ENCODE measurements at places on chromosomes 6 and 20.

- no peak for DNase-seq
Measured at GRCh38 chr6:166554316-166554715, 32.2 kb downstream of the RAMACL start.

DNA sequence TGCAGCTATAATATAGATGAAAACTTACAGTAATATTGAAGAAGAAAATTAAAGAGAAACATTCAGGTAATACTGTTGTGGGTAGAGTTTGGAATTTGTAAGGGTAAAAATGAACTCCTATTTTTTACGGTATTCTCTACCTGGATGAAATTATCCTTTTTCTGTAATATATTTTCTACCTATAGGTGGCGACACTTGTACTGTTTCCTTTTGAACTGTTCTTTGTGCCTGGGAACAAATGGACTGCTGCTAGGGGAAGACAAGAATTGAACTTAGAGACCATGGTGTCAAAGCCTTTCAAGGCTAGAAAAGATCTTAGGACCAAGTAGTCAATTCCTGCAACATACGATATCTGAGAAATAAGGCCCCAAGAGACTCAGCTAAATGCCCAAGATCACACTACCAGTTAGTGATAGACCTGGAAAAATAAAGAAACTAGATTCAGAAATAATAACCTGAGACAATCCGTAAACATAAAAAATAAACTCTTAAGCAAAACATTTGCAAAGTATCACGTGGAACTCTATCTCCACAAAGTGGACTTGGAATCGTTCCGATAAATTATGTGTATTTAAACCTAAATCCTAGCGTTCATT lies 383.8 kb downstream of the TFAP2A start:
- DNase-seq = no peak

GRCh38 chr6:19209202-19209601 lies 628.0 kb upstream of the ID4 start:
- DNase-seq = no peak

DNA sequence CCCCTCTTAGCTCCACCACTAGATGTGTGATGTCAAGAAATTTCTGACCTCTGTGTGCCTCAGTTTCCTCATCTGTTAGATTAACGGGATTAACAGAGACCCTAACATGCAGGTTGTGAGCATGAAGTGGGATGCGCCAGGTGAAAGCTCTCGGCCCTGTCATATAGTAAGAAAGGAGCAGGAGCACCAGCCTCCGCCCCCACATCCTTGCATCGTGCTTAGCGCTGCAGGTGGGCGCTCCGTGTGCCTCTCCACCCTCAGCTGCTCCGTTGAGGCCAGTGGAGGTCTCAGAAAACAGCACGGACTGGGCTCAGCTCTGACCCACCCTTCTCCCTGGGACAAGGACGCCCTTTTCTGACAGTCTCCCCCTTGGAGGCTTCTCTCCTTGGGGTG lies 63.4 kb downstream of the TCP11 start:
- DNase-seq = no peak

GRCh38 chr20:45153147-45153546 lies 21.6 kb upstream of the PI3 start:
- DNase-seq = no peak

DNA sequence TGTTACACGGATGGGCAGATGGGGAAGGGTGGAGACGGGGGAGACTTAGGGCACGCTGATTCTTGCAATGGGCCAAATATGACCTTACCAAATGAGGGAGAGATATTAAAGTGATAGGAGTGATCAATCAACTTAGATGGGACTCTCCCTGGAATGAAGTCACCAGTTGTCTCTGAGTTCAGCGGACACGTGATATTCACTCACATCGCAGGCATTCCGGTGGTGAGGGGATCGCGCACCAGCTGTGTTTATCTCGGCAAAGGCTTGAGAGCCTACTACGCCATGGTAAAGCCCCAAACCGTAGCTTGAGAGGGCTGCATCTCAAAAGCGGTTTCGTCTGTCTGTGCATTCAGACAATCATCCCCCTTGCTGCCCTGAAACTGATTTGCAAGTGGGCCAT lies 5.5 kb downstream of the BMP7 start:
- no peak for DNase-seq

DNA sequence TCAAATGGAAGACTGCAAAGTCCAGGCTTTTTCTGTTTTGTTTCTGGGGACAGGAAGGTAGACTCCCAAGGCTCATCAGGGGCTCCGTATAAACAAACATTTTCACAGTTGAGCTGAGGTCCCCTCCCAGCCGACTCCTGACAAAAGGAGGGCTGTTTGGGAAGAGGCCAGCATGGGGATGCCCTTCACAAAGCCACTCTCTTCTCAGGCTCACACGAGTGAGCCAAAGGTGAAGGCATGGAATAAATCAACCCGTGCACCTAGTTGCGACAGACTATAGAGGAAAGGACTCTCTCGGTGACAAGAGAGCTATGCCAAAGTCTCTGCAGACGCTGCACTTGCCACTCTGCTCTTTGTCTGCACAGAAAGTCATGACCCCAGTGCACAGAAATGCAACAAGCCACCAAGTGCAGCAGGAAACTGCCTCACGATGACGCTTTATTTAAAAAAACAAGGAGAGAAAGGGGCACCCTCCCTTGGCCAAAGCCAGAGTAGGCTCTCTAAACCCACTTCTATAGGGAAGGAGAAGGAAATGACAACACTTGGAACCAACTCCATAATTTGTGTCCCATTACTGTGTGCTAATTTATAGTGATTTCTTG lies 21.0 kb downstream of the JAG1 start:
- no peak for DNase-seq

GRCh38 chr20:61881861-61882260 lies 183.8 kb downstream of the TAF4 start:
- no peak for DNase-seq

- DNase-seq = no peak
Measured at GRCh38 chr6:138979813-138980668, 8.0 kb downstream of the REPS1 start.

DNA sequence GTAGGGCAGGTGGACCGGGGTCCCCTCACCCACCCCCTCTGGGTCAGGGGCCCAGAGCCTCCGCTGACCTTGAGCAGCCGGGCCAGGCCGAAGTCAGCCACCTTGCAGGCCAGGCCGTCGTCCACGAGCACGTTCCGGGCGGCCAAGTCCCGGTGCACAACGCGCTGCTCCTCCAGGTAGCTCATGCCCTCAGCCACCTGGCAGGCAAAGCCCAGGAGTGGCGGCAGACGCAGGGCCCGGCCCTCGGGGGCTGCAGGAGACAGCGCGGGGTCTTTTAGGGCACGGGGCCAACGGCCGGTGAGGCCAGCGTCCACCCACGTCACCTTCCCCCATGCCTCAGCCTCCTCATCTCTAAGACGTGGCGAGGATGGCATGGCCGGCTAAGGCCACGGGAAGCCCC lies 4.2 kb upstream of the PTK6 start:
- no peak for DNase-seq

DNA sequence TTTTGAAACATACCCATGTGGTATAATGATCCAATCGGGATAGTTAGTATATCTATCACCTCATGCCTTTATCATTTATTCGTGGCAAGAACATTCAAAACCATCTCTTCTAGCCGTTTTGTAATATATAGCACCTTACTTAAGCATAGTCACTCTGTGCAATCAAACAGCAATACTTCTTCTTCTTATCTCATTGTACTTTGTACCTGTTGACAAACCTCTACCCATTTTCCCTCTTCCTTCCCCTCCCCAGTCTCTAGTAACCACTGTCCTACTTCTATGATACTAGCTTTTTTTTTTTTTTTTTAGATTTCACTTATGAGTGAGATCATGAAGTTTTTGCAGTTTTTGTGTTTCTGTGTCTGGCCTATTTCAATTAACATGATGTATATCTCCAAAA lies 296.7 kb downstream of the EYS start:
- no peak for DNase-seq

- no peak for DNase-seq
Measured at GRCh38 chr6:115456848-115457247, 603.8 kb downstream of the FRK start.

GRCh38 chr6:47669684-47670513 lies 28.5 kb upstream of the ADGRF4 start:
- DNase-seq = no peak

DNA sequence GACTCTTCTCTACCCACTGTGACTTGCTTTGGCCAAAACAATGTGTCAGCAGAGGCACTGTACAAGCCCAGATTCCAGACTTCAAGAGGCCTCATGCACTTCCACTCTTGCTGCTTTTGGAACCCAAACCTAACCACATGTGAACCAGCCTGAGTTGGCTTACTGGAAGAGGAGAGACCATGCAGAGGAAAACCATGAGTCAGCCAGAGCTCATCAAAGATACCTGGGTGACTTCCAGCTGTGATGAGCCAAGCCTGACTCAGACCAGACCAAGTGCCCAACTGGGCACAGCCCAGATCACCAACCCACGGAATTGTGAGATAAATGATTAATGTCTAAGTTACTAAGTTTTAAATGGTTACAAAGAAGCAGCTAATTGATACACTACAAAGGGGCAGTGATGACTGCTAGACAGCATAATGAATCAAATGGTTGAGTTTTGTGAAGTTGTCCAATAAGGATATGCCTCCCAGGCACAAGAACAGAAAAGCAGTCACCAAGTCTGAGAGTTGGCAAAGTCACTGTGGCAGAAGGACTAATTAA lies 16.2 kb upstream of the BEND6 start:
- no peak for DNase-seq

DNA sequence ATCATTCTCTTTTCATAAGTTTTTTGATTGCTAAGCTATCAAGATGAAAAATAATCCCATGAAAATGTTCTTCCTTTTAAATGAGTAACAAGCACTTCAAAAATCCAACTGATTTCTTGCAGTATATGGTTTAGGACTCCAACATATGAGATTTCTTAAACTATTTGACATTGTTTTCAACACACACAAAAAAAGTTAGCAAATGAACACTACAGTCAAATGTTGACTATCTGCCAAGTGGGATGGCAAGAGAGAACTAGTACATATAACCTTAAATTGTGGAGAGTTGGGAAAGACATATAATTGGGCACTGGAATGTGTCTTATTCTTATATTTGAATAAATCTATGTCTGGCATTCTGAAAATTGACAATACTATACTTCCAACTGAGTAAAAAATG lies 15.6 kb downstream of the COL21A1 start:
- no peak for DNase-seq

- no peak for DNase-seq
Measured at GRCh38 chr6:35318196-35319171, 20.9 kb downstream of the DEF6 start.

DNA sequence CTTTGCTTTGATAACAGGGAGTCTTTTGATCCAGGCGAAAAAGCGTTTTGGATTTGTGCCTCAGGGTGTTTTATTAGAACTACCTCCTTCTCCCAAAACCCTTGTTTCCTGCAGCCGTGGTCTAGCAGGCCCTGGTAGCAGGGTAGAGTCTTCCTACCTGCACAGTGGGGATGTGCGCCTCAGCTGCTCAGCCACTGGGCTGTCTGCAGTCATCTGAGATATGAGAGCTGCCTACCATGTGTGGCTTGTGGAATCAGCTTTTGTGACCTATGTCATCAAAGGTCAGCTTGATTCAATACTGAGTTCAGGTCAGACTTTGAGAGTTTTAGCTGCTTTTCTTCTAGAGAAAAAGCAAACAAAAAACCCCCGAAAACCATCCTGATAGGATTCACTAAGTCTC lies 279.5 kb downstream of the CLIC5 start:
- no peak for DNase-seq

GRCh38 chr20:41424011-41424410 lies 57.4 kb upstream of the EMILIN3 start:
- no peak for DNase-seq

- no peak for DNase-seq
Measured at GRCh38 chr6:119317007-119317406, 32.6 kb downstream of the MAN1A1 start.

DNA sequence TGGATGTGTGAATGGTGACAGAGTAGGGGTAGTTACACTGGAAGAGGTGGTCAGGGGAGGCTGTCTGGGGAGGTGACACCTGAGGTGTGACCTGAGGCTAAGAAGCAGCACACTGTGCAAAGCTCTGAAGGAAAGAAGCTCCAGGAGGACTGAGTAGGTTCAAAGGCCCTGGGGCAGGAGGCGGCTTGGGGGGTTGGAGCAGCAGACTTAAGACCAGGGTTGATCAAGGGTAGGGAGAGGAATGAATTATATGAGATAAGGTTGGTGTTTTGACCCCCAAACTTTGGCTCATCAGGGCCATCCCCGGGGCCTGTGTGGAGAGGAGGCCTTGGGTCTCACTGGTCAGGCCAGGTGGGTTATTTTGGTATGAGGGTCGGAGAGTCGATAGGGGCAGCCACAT lies 166.1 kb downstream of the GRM4 start:
- no peak for DNase-seq

DNA sequence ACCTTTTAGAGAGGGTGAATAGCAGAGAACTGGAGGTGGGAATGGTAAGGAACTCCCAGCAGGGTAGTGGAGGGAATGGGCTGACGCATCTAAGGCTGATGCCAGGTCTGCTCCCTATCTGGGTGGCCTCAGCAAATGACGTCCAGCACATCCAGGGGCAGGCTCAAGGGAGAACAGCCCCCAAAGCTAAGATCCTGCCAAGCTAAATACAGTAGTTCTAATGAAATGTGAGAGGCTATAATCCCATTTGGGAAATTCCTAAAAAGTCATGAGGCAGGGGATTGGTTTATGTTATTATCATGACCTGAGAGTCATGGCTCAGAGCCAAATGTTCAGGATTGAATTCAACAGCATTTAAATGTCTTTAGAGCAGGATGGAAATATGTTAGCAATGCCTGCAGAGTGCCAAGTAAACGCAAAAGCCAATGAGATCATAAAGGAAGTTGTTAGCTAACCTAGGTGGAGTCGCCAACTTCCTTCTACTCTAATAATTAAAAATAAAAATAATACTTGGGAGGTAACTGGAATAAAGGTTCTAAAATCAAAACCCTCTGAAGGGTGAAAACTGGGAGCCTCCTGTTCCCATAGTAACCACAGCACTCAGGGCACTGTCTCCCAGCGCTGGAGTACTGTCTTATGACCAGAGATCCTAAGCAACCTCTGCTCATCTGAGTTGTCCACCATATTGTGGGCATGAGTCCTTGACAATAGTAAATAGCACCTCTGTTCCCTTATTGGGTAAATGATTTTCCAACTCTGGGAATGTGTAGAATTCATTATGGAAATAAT lies 34.8 kb downstream of the IYD start:
- no peak for DNase-seq

DNA sequence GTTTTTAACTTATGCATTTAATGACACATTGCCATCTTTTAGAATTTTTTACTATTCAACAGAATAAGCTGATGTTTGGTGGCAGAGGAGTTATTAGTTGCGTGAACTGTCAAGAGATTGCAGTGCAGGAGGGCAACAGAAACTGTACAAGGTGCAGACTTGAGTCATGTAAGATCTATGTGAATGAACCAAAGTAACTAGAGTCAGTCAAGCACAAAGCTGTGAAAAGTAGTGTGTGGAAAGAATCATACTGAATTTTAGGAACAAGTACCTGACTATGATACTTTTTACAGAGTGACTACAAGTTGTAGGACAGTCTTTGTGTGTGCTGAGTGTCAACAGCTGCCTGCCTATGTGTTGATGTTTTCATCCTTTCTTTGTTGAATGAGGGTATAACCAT lies 2.7 kb upstream of the C6orf163 start:
- no peak for DNase-seq

DNA sequence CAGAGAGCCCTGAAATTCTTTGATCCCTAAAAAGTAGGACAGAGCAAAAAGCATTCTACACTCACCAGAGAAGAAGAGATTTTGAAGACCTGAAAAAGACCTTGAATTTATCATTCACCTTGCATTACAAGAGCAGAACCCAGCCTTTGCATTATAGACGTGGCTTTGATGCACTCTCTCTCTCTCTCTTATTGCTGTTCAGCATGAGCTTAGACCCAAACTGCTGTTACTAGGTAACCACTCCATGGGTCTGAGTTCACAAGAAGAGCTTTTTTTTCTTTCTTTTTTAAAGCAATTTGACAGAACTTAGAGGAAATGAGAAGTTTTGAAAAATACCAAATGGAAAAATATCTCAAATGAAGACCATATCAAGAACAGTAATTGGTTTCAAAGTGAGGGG lies 44.4 kb downstream of the COL9A1 start:
- no peak for DNase-seq

Data from nucleus accumbens (tissue), 56 donors.